ENCODE measurements at places on chromosomes 13 and 19.

- no peak for DNase-seq
These were observed 524.9 kb downstream of the FGF9 start for GRCh38 chr13:22195726-22196125.

DNA sequence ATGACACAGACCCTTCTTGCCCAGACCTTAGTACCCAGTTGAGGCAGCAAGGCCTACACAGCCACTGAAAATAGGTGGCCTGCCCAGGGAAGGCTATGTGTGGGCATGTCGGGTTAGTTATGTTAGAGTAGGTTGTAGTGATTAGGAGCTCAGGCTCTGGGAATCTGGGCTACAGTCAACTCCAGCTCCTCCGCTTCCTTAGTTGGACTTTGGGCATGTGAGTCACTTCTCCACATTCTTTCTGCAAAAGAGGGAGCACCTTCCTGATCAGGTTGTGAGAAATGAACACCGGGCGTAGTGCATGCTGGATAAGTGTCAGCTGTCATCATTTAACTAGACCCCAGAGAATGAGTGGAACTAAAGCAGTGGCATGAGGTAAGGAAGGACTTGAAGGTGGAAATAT lies 64.8 kb downstream of the ARHGAP35 start:
- DNase-seq: no peak

GRCh38 chr19:33245948-33246708 lies 20.5 kb upstream of the SLC7A10 start:
- DNase-seq: no peak

DNA sequence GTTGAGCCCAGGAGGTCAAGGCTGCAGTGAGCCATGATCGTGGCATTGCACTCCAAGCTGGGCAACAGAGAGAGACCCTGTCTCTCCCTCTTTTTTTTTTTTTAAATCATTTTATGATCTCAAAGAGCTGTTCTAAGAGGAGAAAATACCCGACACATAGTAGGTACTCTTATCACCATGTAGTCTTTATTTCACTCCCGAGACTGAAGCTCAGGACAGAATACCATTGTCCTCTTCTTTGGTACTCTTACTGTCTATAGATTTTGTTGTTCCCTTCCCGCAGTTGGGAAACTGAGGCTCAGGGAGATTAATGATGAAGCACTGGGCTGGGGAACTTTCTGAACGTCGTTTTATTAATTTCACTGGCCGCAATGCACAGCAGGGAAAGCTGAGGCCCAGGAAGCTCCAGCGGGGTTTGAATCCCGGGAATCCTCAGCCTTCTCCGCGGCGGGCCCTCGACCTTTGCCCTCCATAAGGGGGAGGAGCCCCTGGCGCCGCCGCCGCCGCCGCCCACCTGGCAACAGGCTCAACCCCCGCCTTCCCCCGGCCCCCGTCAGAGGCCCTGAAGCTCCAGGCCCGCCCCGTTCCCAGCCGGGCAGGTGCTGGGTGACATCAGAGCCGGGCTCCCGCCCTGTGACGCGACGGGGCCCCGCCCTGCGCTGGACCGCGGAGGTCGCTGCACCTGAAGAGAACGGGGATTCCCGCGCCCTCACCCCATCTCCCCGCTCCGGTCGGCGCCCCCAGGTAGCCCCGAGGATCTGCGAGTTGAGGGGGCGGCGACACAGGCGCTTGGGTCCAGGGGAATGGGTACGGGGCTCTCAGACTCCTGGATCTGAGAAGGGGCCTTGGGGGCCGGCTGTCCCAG lies 1.6 kb downstream of the MYH14 start:
- no peak for DNase-seq

- no peak for DNase-seq
These were observed 226.8 kb downstream of the PCDH17 start for GRCh38 chr13:57858376-57858775.

DNA sequence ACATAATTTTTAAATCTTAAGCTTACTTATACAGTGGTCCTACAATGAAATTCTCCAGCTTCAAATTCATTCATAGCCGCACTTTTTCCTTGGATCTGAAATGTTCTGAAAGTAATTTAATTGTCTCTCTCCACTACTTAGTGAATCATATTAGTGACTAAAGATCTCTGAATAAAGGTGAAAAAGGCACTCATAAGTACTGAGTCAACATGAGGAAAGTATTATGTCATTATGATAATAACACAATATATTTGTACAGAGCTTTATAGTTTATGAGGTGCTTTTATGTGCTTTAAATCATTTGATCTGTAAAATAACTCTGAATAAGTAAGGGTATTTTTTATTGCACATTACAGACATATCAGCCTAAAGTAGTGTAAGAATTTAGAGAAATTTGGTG lies 628.2 kb upstream of the SLITRK5 start:
- DNase-seq: no peak

GRCh38 chr19:2410023-2410422 lies 17.4 kb downstream of the TIMM13 start:
- no peak for DNase-seq

- DNase-seq: no peak
These were observed 418 bp downstream of the ZNF444 start for GRCh38 chr19:56141417-56141993.

- DNase-seq: no peak
These were observed 9.0 kb downstream of the TMEM259 start for GRCh38 chr19:1011831-1012333.

GRCh38 chr13:113879494-113880360 lies 15.9 kb upstream of the GAS6 start:
- DNase-seq: no peak

GRCh38 chr19:5321851-5322681 lies 18.5 kb downstream of the PTPRS start:
- no peak for DNase-seq

DNA sequence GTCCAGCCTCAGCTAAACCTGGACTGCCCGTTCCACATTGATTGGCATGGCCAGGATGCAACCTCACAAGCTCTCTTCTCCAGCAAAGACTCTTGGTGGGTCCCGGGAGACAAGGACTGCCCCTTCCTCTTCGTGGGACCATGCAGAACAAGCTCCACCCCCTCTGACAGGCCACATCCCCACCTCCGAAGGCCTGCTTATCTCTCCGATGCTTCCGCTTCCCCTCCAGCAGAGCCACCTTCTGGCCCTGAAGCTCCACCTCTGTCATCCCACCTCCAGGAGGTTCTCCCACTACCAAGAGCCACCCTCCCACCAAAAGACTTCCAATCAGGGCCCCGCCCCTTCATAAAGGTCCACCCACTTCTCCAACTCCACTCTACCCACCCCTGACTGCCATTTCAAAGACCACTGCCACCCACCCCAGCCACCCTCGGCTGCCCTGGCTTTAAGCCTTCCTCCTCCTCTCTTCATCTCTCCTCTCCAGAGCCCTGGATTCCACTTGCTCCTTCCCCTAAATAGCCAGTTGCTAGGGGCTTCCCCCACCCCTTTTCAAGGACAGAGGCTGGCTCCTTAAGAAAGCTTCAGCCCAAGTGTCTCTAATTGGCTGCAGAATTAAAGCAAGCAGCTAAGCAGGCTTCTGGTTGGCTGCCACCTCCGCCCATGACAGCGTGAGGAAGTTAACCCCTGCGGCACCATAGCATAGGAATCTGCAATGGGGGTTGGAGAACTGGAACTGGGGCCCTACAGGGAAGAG lies 9.9 kb downstream of the LRFN1 start:
- no peak for DNase-seq

- no peak for DNase-seq
These were observed 65.3 kb downstream of the ABCC4 start for GRCh38 chr13:95235974-95236373.

DNA sequence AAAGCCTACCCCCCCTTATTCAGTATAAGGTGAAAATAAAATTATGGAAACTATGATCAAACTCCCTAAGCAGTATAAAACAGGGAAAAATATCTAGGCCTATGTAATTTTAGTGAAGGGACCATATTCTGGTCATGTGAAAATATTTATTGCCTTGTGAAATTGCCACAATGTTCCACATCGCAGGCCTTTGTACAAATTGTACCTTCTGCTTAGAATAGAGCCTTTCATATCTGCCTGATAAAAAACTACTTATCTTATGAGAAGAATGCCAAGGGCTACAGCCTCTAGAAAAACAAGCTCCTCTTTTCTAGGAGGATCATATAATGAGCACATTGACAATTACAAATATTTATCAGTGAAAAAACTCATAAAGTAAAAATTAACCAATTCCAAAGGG lies 1280.0 kb downstream of the EFNB2 start:
- DNase-seq: no peak

Data from stimulated activated CD4-positive, alpha-beta T cell treated with anti-CD3 and anti-CD28 coated beads, Interleukin-1b, Interleukin-23, amount 100 ng/mL, for 4 hours (primary cell).